ENCODE measurements at places on chromosomes 4 and X.

GRCh38 chr4:164304861-164305260, 449.1 kb upstream of the SMIM31 start:
- DNase-seq: no peak

DNA sequence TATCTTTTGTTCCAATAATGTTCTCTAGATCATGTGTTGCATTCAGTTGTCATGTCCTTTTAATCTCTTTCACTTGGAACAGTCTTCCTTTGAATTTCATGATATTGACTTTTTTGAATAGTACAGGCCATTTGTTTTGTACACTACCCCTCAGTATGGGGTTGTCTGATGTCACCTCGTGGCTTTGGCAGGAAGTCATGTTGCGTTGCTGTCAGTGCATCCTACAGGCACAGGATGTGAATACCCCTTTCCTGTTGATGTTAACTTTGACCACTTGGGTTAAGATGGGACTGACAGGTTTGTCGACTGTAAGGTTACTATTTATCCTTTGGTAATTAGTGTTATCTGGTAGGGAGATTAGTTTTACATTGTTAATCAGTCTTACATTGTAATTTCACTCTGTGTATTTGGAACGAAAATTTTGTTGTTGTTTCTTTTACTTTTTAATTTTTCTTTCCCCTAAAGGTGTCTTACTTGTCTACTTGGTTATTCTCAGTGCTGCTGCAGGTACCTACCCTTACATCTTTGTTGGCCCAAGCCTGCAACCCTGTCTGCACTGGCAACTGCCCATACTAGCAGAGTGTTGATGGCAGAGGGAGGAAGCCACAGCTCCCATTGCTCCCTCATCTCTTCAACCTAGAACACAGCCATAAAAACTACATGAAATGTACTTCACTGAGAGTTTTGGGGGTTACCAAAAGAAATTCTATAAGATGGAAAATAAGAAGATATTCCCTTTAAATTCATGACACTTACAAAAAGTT, 14.7 kb upstream of the ATP8A1 start:
- no peak for DNase-seq

- no peak for DNase-seq
Observed at GRCh38 chr4:88831031-88831430, 133.4 kb upstream of the NAP1L5 start.

DNA sequence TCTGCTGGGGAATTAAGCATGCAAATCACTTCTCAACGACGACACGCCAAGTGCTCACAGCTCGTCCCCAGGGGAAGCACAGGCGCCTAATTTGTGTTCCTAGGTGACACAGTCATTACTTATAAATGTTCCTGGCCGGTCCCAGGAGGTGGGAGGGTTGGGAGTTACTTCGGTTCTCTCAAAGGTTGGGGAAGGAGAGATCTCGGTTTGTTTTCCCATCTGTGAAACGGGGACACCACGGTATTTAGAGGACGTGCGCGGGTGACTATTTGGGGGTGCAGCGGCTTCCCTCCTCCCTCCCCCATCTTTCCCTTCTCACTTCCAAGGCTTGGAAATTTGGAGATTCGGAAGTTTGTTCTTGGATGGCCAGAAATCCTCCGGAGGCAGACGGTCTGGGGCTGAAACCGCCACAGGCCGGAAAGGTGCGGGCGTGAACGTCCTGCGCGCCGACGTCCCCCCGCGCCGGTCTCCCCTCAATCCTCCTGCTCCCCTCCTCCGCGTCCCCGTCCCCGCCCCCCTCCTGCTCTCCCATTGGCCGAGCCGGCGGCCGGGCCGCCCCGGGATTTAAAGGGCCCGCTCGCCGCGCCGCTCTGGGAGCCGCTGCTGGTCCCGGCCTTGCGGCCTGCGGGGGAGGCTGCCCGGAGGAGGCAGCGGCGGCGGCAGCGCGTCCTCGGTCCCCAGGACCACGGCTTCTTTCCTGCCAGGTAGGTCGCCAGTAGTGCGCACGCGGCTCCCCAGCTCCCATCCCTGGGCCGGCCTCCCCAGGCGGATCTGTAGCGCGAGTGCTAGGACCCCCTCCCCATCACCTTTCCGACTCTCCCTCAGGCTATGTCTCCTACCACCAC, at the start of gene PORCN:
Gene PORCN (plus strand): TSS at position 593 of the 845 bp plus-strand sequence. CDS start 829 bp downstream, outside the sequence.
- DNase-seq: peak; percentile 78

DNA sequence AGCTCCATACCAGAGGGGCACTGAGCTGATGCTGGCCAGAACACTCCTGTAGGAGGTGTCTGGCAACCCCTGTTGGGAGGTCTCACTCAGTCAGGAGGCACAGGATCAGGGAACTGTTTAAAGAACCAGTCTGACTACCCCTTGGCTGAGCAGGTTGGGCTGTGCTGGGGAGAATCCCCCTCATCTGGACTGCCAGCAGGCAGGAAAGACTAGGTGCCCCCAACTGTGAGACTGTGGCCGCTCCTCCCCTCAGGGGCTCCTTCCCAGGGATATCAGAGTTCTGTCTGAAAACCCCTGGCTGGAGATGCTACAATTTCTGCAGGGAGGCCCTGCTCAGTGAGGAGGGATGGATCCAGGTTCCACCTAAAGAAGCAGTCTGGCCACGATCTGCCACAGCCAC, 245.3 kb downstream of the MAPK10 start:
- no peak for DNase-seq

GRCh38 chr4:90293320-90293719, 166.1 kb downstream of the CCSER1 start:
- no peak for DNase-seq

DNA sequence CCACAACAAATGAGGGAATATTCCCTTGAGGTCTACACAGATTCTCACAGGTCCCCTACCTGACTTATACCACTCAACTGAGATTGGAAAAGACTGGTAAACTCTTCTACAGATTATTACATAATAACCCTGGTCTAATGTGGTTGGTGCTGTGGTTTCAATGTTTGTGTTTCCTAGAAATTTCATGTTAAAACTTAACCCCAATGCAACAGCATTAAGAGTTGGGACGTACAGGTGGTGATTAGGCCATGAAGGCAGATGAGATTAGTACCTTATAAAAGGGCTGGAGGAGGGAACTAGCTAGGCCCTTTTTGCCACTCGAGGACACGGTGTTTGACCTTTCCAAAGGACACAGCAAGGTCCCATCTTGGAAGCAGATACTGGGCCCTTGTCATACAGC, 84.3 kb upstream of the TAPT1 start:
- DNase-seq: no peak

DNA sequence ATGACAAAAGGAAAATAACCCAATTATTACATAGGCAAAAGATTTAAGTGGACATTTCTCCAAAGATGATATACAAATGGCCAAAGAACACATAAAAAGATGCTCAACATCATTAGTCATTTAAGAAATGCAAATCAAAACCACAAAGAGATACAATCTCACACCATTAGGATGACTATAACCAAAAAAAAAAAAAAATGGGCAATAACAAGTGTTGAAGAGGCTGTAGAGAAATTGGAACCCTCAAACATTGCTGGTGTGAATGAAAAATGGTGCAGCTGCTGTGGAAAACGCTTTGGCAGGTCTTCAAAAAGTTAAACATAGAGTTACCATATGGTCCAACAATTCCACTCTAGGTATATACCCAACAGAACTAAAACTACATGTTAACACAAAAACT, 5.6 kb upstream of the PRDX4 start:
- no peak for DNase-seq

- DNase-seq: no peak
Observed at GRCh38 chr4:182113779-182114178, 129.4 kb upstream of the TENM3 start.

DNA sequence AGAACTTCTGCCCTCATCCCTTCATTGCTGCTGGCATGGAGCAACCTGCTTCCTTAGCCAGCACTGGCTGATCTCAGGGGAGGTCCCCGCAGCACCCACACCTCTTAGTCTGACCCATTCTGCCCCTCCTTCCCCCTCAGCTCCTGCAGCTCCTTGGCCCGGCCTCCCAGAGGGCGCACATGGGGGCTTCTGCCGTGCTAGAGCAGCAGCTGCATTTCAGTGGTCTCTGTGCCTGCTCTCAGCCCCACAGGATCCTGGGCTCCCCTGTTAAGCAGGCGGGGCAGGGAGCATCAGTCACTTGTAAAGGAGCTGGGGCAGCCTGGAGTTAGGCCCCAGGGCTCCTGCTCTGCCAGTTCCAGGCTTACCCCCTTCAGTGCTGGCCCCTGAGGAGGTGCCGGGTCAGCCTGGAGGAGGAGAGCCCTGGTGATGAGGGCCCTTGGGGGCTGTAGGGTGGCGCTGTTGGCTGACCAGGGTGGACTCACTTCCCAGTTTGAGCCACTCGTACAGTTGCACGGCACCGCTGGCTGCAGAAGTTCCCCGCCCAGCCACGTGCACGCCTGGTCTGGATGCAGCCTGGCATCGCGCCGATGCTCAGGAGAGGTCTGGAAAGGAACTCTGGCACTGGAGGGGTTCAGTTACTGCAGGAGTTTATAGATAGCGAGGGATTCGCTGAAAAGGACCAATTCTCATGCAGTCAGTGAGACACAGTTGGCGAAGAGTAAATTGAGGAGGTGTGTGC, 85.1 kb upstream of the PSAPL1 start:
- no peak for DNase-seq

DNA sequence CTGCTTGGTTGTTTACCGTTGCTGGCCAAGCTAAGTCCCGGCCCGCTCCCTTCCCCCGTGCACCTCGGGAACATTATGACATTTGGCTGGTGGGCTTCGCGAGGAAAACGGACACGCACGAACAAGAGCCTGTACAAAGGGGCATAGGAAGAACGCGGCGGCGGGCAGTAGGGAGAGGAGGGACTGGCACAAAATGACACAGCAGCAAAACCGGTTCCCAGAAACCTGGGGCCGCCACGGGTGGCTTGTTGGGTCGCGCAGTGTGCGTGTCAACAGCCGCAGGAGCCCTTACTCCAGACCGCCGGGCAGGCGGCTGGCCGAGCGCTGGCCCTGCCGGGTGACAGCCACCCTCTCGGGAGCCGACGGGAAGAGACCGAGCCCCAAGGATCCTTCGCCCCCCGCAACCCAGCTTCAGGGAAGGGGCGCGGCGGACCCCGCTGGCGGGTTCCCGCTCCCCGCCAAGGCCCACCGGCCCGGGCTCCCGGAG, 1.6 kb upstream of the LIN54 start:
- DNase-seq: peak; percentile 55

DNA sequence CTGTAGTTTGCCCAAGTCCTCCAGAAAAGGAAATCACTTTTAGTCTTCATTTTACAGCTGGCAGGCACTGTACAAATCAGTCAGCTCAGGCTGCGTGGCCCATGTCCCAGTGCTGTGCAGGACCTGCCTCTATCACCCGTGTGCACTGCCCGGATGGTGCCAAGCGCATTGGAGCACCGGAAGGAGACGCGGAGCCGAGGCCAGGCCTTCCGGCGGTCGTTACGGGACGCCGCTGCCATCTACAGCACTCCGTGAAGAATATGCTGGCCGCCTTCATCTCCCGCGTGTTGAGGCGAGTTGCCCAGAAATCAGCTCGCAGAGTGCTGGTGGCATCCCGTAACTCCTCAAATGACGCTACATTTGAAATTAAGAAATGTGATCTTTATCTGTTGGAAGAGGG, at the start of gene PDHA2:
Gene PDHA2 (plus strand): TSS at position 203 of the 400 bp plus-strand sequence. CDS start 58 bp downstream, at position 261.
- no peak for DNase-seq

DNA sequence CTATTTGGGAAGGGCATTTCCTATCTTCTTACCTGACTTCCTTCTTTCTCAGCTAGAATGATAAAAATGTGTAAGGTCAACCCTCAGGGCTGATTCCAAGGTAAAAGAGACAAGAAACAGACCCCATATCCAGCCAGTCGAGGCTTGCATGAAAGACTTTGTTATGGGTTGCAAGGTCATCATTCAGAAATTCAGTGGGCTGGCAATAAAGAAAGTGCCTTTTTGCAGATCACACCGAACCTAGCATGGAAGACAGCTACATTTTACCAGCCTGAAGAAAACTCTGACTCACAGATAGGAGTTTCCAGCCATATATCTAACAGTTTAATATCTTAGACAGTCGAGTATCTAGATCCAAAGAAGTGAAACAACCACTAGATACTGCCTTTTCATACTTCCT, 87.4 kb downstream of the PDGFC start:
- DNase-seq: no peak

DNA sequence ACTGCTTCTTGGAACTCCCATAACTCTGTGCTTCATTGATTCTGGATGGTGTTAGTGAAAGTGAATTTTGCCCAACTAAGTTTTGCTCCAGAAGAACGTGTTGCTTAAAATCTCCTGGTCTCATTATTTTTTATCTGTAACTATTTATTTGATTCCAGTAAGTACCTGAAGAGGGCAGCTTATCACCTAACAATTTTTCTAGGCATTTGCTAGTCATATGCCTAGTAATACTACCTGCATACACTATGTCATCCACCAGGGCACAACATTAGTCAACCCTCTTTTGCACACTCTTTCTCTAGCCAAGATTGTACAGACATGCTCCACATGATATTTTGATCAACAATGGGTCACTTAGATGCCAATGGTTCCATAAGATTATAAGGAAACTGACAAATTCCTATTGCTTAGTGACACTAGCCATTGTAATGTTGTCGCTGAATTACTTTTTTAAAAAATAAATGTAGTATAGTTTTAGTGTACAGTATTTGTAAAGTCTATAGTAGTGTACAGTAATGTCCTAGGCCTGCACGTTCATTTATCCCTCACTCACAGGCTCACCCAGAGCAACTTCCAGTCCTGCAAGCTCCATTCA, 499.9 kb upstream of the AADAT start:
- DNase-seq: no peak

DNA sequence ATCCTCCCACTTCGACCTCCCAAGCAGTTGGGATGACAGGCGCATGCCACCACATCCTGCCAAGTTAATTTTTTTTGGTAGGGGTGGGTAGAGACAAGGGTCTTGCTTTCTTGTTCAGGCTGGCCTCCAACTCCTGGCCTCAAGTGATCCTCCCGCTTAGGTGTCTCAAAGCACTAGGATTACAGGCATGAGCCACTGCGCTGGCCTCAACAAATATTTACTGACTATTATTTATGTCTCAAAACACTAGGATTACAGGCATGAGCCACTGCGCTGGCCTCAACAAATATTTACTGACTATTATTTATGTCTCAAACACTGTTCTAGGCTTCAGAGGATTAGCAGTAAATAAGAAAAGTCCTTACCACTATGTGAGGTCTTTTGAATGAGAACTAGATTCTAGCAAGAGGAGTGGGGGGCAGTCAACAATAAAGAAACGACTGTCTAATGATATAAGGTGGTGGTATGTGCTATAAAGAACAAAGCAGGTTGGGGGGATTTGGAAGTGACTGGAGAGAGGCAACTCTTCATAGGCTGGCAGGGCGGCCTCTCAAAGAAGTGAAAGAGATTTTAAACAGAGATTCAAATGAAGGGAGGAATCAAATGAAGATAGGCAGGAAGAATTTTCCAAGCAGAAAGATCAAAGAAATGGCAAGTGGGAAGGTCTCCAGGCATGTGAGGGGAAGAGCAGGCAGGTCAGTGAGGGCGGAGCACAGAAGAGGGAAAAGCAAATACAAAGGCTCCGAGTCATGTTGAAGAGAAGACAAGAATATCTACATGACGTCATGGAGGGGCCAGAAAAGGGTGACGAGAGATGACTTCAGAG, 12.7 kb upstream of the ACSL1 start:
- no peak for DNase-seq

- no peak for DNase-seq
Observed at GRCh38 chrX:40268188-40268520, 170.4 kb upstream of the BCOR start.

GRCh38 chr4:6128221-6128850, 72.0 kb downstream of the JAKMIP1 start:
- DNase-seq: no peak

Data from left lobe of liver (tissue), 2 donors.